ENCODE measurements at places on chromosomes 3 and 15. TPM values are rescaled to one million over a fixed set of nuclear protein-coding genes. Genes with fewer than 3 reads are reported as not detected.

Gene EHHADH
- 5.6 TPM for total RNA-seq

Gene FXR1
- total RNA-seq: 140 TPM

GRCh38 chr15:68412218-68412617 lies 19.7 kb downstream of the ITGA11 start:
- no peak overlapping the region for H3K27ac ChIP-seq
- H3K27me3 ChIP-seq: peaks cover 1% of the 10 kb centered on the region

DNA sequence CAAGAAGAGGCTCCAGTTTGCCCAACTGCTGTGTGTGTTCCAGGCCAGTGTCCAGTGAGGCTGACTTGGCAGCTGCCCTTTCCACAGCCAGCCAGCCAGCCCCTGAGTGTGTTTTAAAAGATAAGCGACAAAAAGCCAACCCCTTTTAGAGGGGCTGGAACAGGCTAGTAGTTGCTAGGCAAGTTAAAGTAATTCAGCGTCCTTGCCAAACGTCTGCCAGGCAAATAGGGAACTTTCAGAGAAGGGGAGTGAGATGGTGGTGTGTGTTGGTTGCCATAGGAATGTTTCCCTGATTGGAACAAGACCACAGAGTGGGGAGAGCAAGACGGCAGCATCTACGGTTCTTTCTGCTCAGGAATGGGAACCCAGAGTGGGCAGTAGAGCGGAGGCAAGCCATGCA lies 86.3 kb downstream of the TMEM108 start:
- DNase-seq: no peak
- H3K4me1 ChIP-seq: no peaks in the 10 kb centered on the region
- no peaks in the 10 kb centered on the region for H3K36me3 ChIP-seq
- H3K4me3 ChIP-seq: no peak overlapping the region
- H3K27ac ChIP-seq: no peak overlapping the region

GRCh38 chr3:141963301-141963700 lies 86.9 kb downstream of the ATP1B3 start:
- H3K27me3 ChIP-seq: no peaks in the 10 kb centered on the region
- DNase-seq: no peak
- peaks cover 2% of the 10 kb centered on the region for H3K36me3 ChIP-seq

DNA sequence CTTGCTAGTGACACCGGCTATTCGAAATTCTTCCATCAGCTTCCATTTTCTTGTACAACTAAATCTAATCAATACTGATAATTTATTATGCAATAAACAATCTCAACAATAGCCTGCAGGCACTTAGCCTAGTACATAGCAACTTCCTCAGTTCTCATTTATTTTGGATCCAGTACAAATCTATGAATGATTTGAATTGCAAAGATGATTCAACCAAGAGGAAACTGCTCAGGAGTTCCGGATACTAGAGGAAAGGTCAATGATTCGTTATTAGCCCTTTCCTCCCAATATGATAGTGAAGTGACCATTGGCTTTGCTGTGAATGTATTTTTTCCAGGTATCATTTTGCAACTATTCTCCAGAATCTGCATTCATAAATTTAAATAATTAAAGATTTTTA lies 827.0 kb downstream of the CADM2 start:
- no peaks in the 10 kb centered on the region for H3K27me3 ChIP-seq
- H3K27ac ChIP-seq: no peak overlapping the region
- no peak overlapping the region for H3K4me3 ChIP-seq
- H3K36me3 ChIP-seq: no peaks in the 10 kb centered on the region

DNA sequence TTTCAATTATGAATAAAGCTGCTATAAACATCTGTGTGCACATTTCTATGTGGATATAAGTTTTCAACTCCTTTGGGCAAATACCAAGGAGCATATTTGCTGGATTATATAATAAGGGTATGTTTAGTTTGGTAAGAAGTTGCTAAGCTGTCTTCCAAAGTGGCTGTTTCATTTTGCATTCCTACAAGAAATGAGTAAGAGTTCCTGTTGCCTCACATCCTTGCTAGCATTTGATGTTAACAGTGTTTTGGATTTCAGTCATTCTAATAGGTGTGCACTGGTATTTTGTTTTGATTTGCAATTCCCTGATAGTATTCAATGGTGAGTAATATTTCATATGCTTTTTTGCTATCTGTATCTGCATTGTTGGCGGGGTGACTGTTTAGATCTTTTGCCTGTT lies 120.7 kb upstream of the MDFIC2 start:
- H3K36me3 ChIP-seq: no peaks in the 10 kb centered on the region
- DNase-seq: no peak
- no peak overlapping the region for H3K4me3 ChIP-seq
- no peaks in the 10 kb centered on the region for H3K4me1 ChIP-seq

DNA sequence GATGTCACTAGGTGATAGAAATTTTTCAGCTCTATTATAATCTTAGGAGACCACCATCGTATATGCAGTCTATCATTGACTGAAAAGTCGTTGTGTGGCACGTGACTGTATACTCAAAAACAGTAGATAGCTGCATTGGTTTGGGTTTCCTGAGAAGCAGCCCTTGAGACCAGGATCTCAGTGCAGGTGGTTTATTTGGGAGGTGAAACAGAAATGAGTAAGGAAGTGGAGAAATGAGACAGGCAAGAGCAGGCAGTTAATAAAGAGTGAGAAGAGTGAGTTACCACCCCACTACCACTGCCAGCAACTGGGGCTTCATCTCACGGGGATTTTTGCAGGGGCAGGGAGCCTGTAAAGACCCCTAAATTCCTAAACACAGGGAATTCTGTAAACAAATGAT lies 221.0 kb downstream of the SHQ1 start:
- peaks cover 2% of the 10 kb centered on the region for H3K36me3 ChIP-seq
- peak overlapping the region; percentile 29 for H3K4me3 ChIP-seq
- DNase-seq: no peak
- peaks cover 29% of the 10 kb centered on the region for H3K4me1 ChIP-seq
- peak overlapping the region; percentile 76 for H3K27ac ChIP-seq

DNA sequence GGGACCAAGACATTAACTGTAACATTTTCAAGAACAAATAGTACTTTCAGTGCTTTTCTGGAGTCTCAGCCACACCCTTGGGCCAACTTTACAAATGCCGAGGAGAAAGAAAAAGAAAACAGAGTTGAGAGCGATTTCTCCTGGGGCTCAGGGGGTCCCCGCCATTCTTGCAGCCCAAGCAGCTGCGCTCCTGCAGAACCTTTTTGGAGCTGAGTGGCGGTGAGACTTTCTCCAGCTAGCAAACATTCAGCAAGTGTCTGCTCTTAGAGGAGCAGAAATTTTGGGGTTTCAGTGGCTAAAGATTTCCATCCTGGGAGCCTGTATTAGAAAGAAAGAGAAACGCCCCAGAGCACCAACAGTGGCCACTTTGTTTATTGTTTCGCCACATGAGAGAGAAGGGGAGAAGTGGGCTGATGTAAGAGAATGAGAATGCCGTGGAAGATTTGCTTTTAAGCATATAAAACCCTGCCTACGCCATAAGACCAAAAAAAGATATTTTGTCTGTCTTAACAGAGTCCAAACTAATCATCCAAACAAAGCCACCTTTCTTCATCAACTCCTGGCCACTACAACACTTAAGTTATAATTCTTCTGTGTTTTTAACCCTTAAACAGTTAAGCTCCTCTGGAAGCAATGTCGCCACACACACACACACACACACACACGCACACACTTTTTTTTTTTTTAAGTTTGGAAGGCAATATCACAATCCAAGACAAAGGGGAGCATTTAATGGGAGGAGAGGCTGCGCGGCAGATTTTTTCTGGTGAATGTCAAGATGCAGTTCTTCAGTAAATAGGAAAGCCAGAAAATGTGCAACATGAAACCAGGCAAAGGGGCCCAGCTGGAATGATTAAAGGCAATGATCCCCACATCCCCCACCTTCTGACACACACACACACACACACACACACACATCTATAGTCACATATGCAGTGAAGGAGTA lies 19.2 kb downstream of the EID1 start:
- no peaks in the 10 kb centered on the region for H3K36me3 ChIP-seq
- H3K27me3 ChIP-seq: peaks cover 29% of the 10 kb centered on the region
- no peak overlapping the region for H3K27ac ChIP-seq
- no peak overlapping the region for H3K4me3 ChIP-seq
- H3K4me1 ChIP-seq: peaks cover 5% of the 10 kb centered on the region

DNA sequence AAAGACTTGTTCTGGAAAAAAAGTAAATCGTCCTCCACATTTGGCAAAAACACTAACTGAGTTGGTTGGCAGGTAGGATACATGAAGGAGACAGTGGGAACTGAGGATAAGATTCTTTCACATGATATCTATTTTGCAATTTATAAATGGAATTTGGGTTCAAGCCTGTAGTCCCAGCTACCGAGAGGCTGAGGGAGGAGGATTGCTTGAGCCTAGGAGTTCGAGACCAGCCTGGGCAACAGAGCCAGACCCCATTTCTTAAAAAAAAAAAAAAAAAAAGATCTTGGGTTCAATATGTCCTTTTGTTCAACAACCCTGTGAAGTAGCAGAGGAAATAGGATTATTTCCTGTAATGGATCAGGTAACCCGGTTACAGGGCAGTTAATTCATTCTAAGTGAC lies 35.7 kb upstream of the CFAP161 start:
- no peak overlapping the region for H3K4me3 ChIP-seq
- peaks cover 35% of the 10 kb centered on the region for H3K27me3 ChIP-seq
- DNase-seq: no peak
- H3K27ac ChIP-seq: no peak overlapping the region
- no peaks in the 10 kb centered on the region for H3K36me3 ChIP-seq

- no peak overlapping the region for H3K4me3 ChIP-seq
- no peak for DNase-seq
- no peaks in the 10 kb centered on the region for H3K27me3 ChIP-seq
- H3K27ac ChIP-seq: no peak overlapping the region
Measured at GRCh38 chr15:71951134-71951533, 140.8 kb downstream of the NR2E3 start.

Data from activated naive CD8-positive, alpha-beta T cell treated with anti-CD3 and anti-CD28 coated beads, Interleukin-2, amount 10 ng/mL, durations not matched to agents 7 days and 5 days (primary cell).